Chondrocyte (in vitro differentiated cells): ENCODE measurements at places on chromosomes 7 and 10. TPM values are rescaled to one million over a fixed set of nuclear protein-coding genes. Genes with fewer than 3 reads are reported as not detected.
A peak's percentile ranks its signal among the peaks of the same experiment; 100 is the strongest.

DNA sequence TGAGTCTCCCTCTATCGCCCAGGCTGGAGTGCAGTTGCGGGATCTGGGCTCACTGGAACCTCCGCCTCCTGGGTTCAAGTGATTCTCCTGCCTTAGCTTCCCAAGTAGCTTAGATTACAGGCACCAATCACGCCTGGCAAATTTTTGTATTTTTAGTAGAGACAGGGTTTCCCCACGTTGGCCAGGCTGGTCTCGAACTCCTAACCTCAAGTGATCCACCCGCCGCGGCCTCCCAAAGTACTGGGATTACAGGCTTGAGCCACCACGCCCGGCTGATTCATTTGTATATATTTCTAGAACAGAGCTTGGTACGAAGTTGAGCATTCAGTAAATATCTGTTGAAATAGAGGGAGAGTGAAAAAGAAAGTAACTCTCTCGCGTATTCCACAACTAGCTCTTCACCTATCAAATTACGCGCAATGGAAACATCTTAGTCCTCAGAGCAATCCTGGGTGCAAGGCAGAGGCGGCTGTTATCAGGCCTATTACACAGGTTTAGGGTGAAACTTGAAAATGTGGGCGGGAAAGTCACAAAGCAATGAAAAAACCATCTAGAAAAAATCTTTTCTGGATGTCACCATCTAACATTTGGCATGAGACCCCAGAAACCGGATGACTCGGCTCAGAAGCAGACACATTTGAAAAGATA is 707 bp upstream of the GHITM start:
- DNase-seq, result no peak
- H3K27me3 ChIP-seq, result peaks cover 14% of the 10 kb centered on the region
- peak overlapping the region; percentile 95 for H3K4me3 ChIP-seq
- H3K27ac ChIP-seq, result peak overlapping the region; percentile 98
- H3K4me1 ChIP-seq, result peaks cover 25% of the 10 kb centered on the region

GRCh38 chr10:132920101-132920925 is 22.1 kb downstream of the CFAP46 start:
- no peaks in the 10 kb centered on the region for H3K4me1 ChIP-seq
- no peak overlapping the region for H3K27ac ChIP-seq
- H3K27me3 ChIP-seq, result peaks cover 8% of the 10 kb centered on the region
- H3K4me3 ChIP-seq, result no peak overlapping the region
- DNase-seq, result peak; percentile 88

- no peak for DNase-seq
- no peak overlapping the region for H3K27ac ChIP-seq
- H3K36me3 ChIP-seq, result no peaks in the 10 kb centered on the region
- peaks cover 5% of the 10 kb centered on the region for H3K27me3 ChIP-seq
- H3K4me1 ChIP-seq, result no peaks in the 10 kb centered on the region
Observed at GRCh38 chr10:82691211-82691610, 816.2 kb downstream of the NRG3 start.

GRCh38 chr7:50379082-50379481 is 71.1 kb downstream of the FIGNL1 start:
- no peak overlapping the region for H3K27ac ChIP-seq
- H3K27me3 ChIP-seq, result peaks cover 45% of the 10 kb centered on the region
- H3K36me3 ChIP-seq, result no peaks in the 10 kb centered on the region
- H3K4me1 ChIP-seq, result no peaks in the 10 kb centered on the region
- DNase-seq, result no peak
- H3K4me3 ChIP-seq, result no peak overlapping the region

- DNase-seq, result no peak
- no peak overlapping the region for H3K27ac ChIP-seq
- H3K4me3 ChIP-seq, result no peak overlapping the region
- H3K27me3 ChIP-seq, result peaks cover 13% of the 10 kb centered on the region
- H3K4me1 ChIP-seq, result no peaks in the 10 kb centered on the region
Observed at GRCh38 chr10:50857579-50857978, 27.8 kb downstream of the A1CF start.

GRCh38 chr7:17234030-17234397 is 64.4 kb upstream of the AHR start:
- DNase-seq, result no peak
- H3K4me1 ChIP-seq, result peaks cover 54% of the 10 kb centered on the region
- peak overlapping the region; percentile 98 for H3K27ac ChIP-seq
- H3K27me3 ChIP-seq, result no peaks in the 10 kb centered on the region
- peak overlapping the region; percentile 7 for H3K4me3 ChIP-seq

NPSR1 gene
- not detected in 3 replicates for total RNA-seq
